ENCODE measurements at places on chromosomes 4 and X. TPM values are rescaled to one million over a fixed set of nuclear protein-coding genes. Genes with fewer than 3 reads are reported as not detected.

Gene GPRIN3
- polyA plus RNA-seq, result 0.24 TPM

Gene VCX2
- polyA plus RNA-seq, result not detected

Gene TRIM2
- polyA plus RNA-seq, result 8.8 TPM

Gene TIMM8A
- polyA plus RNA-seq, result 4.3 TPM

Gene MAGEC1
- polyA plus RNA-seq, result not detected

Gene SSX4B
- polyA plus RNA-seq, result not detected

Data from esophagus (tissue), 2 donors.